ENCODE measurements at places on chromosomes 5 and 9.

- DNase-seq = no peak
These were observed 19.5 kb upstream of the SNAPC3 start for GRCh38 chr9:15403155-15403554.

DNA sequence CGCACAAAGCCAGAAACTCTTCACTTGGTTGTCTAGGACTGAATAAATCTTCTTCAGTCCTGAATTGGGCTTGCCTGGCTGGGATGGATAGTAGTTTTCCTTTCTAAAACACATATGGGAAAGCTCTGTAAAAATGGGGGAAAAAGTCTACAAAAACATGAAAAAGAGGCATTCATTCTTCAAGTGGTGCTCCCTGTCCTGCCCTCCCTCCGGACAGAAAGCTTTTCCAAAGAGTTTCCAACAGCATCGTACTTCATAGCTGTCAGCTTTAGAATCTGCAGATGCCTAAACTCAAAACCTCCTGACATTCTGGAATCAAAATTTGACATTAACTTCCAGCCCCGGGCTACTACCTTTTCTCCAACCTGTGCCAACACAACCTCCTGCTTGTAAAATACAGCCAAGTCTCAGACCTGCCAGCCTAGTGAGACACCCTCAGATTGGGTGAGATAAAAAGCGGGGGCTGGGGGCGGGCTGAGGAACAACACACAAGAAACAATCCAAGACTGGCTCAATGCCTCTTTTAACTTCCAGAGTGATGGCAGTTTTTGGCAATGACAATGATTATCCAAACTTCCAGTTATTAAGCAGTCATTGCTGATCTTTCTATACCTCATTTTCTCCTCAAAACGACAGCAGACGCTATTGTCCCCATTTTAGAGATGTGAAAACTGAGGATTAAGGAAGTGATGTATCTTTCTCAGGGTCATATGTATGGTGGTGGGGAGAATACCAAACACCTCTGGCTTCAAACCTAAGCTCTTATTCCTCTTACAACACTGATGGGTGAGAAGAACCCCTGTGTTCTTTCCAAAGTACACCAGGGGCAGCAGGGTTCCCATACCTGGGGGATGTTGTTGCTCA lies 1.3 kb downstream of the TNC start:
- DNase-seq = no peak

DNA sequence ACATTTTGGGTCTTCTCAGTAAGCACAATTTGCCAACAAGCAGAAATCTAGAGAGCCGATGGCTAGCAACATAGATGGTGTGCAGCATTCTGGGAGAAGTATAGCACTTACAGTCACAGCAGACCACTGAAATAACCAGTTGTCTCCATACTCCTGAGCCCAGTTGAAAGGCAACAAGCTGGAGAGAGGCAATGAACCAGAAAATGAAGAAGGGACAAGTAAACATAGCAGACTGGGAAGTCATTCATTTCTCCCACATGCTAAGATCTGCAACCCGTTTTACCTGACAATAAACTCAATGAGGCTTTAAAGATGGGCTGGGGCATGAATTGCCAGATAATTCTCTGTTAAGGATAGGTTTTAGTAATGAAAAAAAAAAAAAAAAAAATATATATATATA lies 575.6 kb upstream of the GRAMD2B start:
- no peak for DNase-seq

DNA sequence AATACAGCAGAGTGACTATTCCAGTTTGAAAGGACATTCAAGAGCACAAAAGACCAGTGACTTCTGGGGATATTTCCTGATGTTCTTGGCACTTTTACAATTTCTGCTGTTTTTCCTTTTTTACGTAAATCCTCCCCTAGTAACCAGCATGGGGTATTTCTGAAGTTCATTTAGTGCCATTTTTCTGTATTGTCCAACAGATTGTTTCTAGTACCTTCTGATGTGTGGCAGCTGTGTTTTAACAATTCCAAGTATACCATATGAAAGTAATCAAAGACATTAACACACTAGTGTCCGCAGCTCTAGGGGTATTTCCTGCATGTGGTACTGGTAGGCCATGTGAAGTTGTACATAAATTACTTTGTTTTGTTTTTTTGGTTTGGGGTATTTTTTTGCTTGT lies 53.0 kb upstream of the SMARCA2 start:
- DNase-seq = no peak

DNA sequence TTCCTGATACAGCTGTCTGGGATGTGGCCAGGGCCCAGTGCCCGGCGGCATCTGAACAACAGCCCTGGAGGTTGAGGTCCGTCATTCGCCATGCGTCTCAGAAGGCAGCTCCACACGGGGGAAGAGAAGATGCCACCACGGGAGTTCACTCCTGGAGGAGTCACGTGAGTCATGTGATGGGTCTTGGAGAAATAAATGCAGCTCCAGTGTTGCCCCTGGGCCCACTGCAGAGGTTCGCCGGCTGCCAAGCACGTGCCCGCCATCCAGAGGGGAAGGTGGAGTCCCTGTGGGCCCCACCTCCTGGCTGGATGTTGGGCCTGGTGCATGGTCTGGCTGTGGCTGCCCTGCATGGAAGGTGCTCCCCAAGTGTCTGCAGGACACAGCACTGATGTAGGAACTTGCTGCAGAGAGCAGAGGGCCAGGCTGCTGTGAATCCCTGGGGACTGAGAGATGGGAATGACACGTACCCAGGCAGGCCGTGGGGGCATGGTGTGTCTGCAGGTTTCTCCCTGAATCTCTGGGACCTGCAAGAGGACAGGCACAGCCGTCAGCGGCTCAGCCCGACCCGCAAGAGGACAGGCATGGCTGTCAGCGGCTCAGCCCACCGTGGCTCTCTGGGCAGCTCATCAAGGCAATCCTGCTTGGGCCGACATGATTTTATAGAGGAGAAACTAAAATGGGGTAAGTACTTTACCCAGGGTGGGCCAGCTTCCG lies 418.3 kb upstream of the IRX4 start:
- no peak for DNase-seq

GRCh38 chr5:64691291-64691690 lies 988 bp downstream of the SHISAL2B start:
- no peak for DNase-seq

DNA sequence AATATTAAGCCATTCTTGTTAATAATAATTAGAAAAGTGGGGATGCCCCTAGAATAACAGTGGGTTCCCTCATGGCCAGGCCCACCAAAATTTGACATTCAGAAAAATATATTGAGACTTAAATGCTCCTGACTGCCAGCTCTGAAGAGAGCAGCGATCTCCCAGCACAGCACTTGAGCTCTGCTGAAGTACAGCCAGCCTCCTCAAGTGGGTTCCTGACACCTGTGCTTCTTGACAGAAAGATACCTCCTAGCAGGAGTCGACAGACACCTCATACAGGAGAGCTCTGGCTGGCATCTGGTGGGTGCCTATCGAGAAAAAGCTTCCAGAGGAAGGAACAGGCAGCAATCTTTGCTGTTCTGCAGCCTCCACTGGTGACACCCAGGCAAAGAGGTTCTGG lies 261.5 kb downstream of the DTWD2 start:
- DNase-seq = no peak

GRCh38 chr5:174490728-174491127 lies 233.7 kb upstream of the MSX2 start:
- DNase-seq = no peak

- no peak for DNase-seq
These were observed 52.0 kb downstream of the CEMIP2 start for GRCh38 chr9:71716138-71716909.

DNA sequence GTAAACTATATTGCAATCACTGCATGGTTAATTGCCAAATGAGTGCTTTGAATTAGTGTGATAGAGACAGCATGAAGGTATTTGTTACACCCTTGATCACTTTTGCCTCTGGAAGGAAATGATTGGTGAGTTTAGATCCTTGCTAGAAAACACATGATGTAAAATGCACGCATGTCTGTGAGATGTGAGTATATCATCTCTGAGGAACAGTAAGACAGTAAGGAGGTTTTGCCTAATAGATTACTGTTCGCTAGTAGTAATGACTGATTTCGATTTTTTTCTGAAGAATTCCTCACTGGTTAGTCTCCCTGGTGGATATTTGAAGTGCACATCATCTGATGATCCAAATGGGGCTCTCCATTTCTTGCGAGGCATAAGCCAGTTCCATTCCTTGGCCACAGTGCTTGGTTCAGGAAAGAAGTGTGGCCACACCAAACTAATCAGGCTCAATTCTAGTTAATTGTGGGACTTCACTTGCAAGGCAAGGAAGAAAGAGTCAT lies 156.4 kb upstream of the ADRA1B start:
- no peak for DNase-seq

GRCh38 chr9:27504259-27504658 lies 19.8 kb upstream of the IFNK start:
- no peak for DNase-seq

- DNase-seq = no peak
These were observed 1030.0 kb downstream of the CDH12 start for GRCh38 chr5:21823076-21823574.

GRCh38 chr5:133116601-133117000 lies 64.8 kb downstream of the HSPA4 start:
- DNase-seq = no peak

DNA sequence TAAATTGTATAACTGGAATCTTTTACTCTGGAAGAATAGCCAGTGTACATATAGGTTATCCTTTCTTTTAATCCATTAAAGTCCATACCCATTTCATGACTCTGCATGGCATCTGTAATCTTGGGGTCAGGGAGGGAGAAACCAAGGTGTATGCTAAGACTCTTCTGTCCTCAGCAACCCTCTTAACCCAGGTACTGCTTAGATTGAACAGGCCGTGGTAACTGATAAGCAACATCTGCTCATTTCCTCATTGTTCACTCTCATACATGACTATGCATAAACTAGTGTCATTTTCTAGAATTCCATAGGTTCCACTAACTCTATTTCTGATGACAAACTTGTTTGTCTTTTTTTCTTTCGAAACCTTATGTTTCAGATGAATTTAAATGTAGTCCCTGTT lies 69.3 kb upstream of the IFNE start:
- no peak for DNase-seq

DNA sequence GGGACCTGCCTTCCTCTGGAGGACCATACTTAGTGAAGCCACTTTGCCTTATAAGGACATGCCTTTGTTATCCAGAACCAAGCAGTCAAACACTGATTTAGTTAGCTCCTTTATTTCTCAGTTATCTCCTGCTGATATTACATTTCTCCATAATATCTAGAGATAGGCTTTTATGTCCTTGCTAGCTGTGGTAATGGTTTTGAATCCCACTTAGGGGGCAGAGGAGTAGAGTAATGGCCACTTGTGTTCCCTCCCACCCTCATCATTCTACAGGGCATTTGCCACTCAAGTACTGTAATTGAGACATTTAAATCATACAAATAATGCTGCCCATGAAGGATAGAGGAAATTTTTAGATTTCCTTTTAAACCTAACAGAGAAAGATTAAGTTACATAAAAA lies 80.9 kb downstream of the DOCK8 start:
- DNase-seq = no peak

- no peak for DNase-seq
These were observed 3.1 kb downstream of the MYOT start for GRCh38 chr5:137870647-137871339.

DNA sequence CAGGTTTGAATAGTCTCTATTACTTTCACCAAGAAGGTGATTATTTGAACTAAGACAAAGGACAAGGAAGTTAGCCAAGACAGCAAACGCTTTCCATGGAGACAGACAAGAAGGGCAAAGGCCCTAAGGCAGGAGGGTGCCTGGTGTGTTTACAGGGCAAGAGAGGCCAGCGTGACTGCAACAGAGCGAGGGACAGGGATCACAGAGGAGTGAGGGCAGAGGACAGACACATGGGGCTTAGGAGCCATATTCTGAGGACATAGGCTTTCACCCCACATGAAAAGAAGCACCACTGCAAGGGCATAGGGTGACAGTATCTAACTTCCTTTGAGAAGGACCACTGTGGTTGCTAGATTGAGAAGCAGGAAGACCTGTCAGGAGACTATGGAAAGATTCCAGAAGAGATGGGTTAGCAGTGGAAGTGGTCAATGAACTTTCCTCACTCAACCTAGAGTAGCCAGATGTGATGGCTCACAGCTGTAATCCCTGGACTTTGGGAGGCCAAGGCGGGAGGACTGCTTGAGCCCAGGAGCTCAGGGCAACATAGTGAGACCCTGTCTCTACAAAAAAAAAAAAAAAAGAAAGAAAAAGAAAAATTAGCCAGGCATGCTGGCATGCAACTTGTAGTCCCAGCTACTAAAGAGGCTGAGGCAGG lies 5.0 kb upstream of the HAVCR1 start:
- no peak for DNase-seq

DNA sequence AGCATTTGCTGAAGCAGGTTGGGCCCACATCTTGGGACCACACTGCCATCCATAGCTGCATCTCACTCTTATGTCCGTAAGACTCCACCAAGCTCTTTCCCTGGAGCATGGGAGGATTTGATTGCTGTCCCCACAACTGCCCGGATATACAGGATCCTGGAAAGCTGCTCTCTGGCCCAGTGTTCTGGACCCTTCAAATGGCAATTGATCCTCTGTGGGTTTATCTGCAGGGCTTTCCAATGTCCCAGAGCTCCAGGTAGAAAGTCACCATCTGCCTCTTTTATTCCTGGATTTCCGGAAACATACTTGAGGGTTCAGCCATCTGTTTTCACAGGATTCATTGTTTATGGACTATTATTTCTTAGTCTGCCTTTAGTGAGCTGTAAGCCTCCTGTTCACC lies 214.6 kb downstream of the SREK1 start:
- DNase-seq = no peak

- no peak for DNase-seq
These were observed 39.2 kb upstream of the GCNT4 start for GRCh38 chr5:75091597-75091996.

- DNase-seq = no peak
These were observed 167.7 kb downstream of the AOPEP start for GRCh38 chr9:94894094-94894699.

DNA sequence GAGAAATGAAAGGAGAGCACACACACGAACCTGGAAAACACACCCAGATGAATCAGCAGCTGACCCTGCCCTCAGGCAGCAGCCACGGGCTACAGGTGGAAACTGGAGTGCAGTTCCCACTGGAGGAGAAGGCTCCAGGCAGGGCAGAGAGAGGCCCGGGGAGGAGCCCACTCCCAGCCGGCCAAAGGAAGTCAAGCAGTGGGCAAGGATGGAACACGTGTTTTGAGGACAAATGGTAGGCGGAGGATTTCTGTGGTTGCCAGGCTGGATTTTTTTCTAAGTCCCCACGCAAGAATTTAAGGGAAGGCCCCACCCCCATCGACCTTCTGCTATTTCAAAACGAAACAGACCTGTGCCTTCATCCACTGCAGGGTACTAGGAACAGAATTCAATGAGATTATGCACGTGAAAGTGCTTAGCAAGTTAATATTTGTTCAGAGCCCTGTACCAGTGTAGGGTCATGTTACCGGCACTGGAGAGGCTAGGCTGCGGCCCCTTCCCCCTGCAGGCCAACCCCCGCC lies 6.8 kb downstream of the EPB41L4B start:
- DNase-seq = no peak

All from CMK (cell line).